ENCODE measurements at places on chromosomes 5 and 9.
A peak's percentile ranks its signal among the peaks of the same experiment; 100 is the strongest.

GRCh38 chr9:132943651-132944293 lies 644 bp downstream of the TSC1 start:
- peak overlapping the region; percentile 97 for H3K4me3 ChIP-seq
- H3K4me1 ChIP-seq, result peaks cover 25% of the 10 kb centered on the region
- no peaks in the 10 kb centered on the region for H3K36me3 ChIP-seq
- H3K27ac ChIP-seq, result peak overlapping the region; percentile 97
- DNase-seq, result no peak
- H3K27me3 ChIP-seq, result no peaks in the 10 kb centered on the region

DNA sequence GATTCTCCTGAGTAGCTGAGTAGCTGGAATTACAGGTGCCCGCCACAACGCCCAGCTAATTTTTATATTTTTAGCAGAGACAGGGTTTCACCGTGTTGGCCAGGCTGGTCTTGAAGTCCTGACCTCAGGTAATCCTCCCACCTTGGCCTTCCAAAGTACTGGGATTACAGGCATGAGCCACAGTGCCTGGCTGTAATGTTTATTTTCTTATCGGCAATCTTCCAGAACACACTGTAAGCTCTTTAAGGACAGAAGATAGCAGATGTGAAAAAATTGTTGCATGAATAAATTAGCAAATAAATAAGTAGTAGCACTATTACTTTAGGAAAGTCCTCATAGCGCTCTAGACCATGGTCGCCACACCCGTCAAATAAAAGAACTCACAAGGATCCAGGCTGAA lies 100.5 kb downstream of the ENC1 start:
- no peaks in the 10 kb centered on the region for H3K27me3 ChIP-seq
- H3K4me3 ChIP-seq, result no peak overlapping the region
- H3K4me1 ChIP-seq, result peaks cover 31% of the 10 kb centered on the region
- no peak overlapping the region for H3K27ac ChIP-seq

GRCh38 chr9:101673642-101674041 lies 64.8 kb downstream of the GRIN3A start:
- H3K27me3 ChIP-seq, result no peaks in the 10 kb centered on the region
- H3K4me3 ChIP-seq, result no peak overlapping the region
- no peaks in the 10 kb centered on the region for H3K36me3 ChIP-seq
- no peak overlapping the region for H3K27ac ChIP-seq

GRCh38 chr9:130426883-130427282 lies 17.9 kb upstream of the ASS1 start:
- no peak overlapping the region for H3K27ac ChIP-seq
- H3K27me3 ChIP-seq, result no peaks in the 10 kb centered on the region
- H3K4me3 ChIP-seq, result no peak overlapping the region

DNA sequence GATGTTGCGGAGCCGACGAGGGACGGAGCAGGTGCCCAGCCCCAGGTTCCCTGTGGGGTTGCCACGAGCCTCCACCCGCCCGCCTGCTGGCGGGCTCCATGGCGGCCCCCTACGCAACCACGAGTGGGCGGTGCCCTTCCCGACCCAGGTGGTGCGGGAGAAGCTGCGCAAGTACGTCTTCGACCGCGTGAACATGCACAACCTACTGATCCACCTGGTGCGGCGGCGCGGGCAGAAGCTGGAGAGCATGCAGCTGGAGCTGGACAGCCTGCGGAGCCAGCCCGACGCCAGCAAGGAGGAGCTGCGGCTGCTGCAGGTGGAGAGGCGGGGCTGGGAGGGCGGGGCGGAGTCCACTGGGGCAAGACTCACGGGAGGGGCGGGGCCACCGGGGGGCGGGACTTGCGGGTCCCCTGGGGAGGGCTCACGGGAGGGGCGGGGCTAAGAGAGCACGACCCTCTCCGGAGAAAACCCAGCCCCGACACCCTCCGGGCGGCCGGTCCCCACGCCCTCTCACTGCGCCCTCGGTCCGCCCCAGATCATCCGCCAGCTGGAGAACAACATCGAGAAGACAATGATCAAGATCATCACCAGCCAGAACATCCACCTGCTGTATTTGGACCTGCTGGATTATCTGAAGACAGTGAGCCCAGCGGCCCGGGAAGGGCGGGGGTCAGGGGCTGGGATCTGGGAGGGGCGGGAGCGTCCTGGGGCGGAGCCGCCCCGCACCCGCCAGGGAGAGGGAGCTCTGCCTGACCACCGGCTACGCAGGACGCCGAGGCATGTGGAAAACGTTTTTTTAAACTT lies 3.9 kb downstream of the CCDC183 start:
- H3K27me3 ChIP-seq, result peaks cover 64% of the 10 kb centered on the region
- H3K27ac ChIP-seq, result no peak overlapping the region
- peak overlapping the region; percentile 2 for H3K4me3 ChIP-seq

- no peak overlapping the region for H3K27ac ChIP-seq
- no peaks in the 10 kb centered on the region for H3K27me3 ChIP-seq
- peaks cover 4% of the 10 kb centered on the region for H3K36me3 ChIP-seq
- no peaks in the 10 kb centered on the region for H3K4me1 ChIP-seq
- no peak overlapping the region for H3K4me3 ChIP-seq
- no peak for DNase-seq
Observed at GRCh38 chr5:90504743-90505142, 24.6 kb downstream of the LYSMD3 start.

GRCh38 chr9:24497671-24498070 lies 48.0 kb downstream of the IZUMO3 start:
- H3K36me3 ChIP-seq, result no peaks in the 10 kb centered on the region
- no peak overlapping the region for H3K27ac ChIP-seq
- no peak overlapping the region for H3K4me3 ChIP-seq

DNA sequence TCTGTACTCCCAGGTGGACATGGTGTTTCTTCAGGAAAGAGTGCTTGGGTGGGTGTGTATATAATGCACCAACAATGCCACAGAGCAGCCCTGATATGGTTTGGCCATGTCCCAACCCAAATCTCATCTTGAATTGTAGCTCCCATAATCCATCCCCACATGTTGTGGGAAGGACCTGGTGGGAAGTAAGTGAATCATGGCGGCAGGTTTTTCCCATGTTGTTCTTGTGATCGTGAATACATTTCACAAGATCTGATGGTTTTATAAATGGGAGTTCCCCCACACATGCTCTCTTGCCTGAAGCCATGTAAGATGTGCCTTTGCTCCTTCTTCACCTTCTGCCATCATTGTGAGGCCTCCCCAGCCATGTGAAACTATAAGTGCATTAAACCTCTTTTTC lies 158.5 kb downstream of the NR3C1 start:
- DNase-seq, result no peak
- peak overlapping the region; percentile 50 for H3K27ac ChIP-seq
- H3K4me1 ChIP-seq, result peaks cover 5% of the 10 kb centered on the region
- H3K4me3 ChIP-seq, result no peak overlapping the region

- no peak for DNase-seq
- H3K27me3 ChIP-seq, result no peaks in the 10 kb centered on the region
- H3K4me1 ChIP-seq, result no peaks in the 10 kb centered on the region
- no peak overlapping the region for H3K4me3 ChIP-seq
- no peaks in the 10 kb centered on the region for H3K36me3 ChIP-seq
- peak overlapping the region; percentile 9 for H3K27ac ChIP-seq
Observed at GRCh38 chr5:140220032-140220697, 45.2 kb downstream of the CYSTM1 start.

- peak; percentile 57 for DNase-seq
- no peaks in the 10 kb centered on the region for H3K36me3 ChIP-seq
- no peak overlapping the region for H3K27ac ChIP-seq
- no peaks in the 10 kb centered on the region for H3K27me3 ChIP-seq
- no peak overlapping the region for H3K4me3 ChIP-seq
Observed at GRCh38 chr9:108784998-108785397, 70.8 kb downstream of the ACTL7B start.

DNA sequence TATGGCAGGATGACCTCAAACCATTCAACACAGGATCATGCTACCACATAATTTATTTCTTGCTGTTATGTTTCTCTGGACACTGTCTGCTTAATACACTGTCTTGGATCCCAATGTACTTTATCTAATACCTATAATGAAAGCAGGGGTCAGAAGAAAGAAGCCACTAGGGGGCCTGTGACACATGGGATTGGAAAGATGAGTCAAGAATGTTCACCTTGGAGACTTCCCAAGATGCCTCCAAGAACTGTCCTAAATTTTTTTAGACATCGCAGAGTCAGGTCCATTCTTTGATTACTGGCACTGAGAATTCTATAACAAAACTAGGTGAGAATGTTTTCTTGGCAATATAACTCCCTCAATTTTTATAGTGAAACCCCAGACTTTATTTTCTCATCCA lies 305.8 kb upstream of the SMARCA2 start:
- no peaks in the 10 kb centered on the region for H3K27me3 ChIP-seq
- H3K36me3 ChIP-seq, result no peaks in the 10 kb centered on the region
- no peak overlapping the region for H3K27ac ChIP-seq

- no peaks in the 10 kb centered on the region for H3K4me1 ChIP-seq
- DNase-seq, result no peak
- no peaks in the 10 kb centered on the region for H3K36me3 ChIP-seq
- no peaks in the 10 kb centered on the region for H3K27me3 ChIP-seq
Observed at GRCh38 chr9:87587864-87588263, 90.2 kb downstream of the DAPK1 start.

DNA sequence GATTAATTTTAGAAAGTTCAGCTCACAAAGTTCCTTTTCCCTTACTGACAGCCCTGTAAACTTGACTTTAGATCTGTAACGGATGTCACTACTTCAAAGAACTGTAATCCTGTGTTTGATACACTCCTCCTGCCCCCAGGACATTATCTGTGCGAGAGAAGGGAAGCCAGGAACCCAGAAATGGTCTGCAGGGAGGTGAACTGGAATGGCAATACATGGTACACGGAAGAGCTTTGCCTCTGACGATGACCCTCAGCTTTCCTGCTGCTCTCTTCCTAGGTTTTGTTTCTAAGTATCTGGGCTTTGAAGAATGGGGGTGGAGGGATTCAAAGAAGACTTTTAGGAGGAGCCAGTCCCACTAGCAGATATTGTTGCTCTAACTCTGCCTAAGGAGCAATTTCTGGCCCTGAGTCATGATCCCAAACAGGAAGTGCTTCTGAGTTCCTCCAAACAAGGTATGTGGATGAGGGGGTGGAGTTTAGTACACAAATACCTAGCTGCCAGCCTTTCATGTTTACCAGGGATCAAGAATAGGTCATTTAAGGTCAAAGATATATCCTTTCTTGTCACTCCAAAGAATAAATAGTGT lies 43.4 kb upstream of the TMC1 start:
- no peaks in the 10 kb centered on the region for H3K27me3 ChIP-seq
- no peak overlapping the region for H3K4me3 ChIP-seq
- peaks cover 35% of the 10 kb centered on the region for H3K4me1 ChIP-seq
- no peaks in the 10 kb centered on the region for H3K36me3 ChIP-seq

DNA sequence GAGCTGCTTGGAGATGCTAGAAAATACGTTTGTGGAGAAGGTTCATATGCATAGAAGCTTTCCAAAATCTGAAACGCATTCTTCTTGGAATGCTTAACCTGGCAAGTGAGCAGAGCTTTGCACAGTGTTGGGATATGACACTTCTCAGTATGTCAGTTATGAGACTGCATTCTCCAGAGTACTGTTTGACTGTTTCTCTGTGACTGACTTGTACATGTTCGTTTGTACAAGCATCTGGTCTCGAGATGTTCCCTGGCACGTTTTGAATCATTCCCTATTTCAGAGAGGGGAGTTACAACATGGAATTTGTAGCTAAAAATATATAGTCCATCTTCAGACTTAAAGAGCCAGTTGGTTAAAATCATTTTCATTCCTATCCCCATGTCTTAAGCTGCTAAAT lies 272.4 kb downstream of the ARRDC3 start:
- H3K4me3 ChIP-seq, result no peak overlapping the region
- no peak overlapping the region for H3K27ac ChIP-seq
- no peaks in the 10 kb centered on the region for H3K27me3 ChIP-seq
- H3K4me1 ChIP-seq, result peaks cover 8% of the 10 kb centered on the region
- H3K36me3 ChIP-seq, result no peaks in the 10 kb centered on the region

DNA sequence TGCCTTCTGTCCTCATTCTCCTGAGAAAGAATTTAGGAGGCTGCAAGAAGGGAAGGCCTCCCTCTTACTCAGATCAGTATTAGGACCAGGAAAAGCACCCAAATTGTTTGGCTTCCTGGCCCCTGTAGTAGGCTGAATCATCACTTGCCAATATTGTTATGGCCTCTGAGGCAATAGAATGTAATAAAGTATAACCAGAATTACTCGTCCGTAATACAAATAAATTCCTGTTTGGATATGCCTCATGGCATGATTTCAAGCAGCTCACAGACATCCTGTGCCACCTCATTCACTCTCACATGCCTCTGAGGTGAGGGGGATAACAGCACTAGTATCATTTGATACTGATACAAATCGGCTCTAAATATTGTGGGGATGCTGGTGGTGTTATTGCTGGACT lies 427.3 kb downstream of the ISL1 start:
- DNase-seq, result no peak
- no peak overlapping the region for H3K27ac ChIP-seq
- no peaks in the 10 kb centered on the region for H3K27me3 ChIP-seq
- no peaks in the 10 kb centered on the region for H3K36me3 ChIP-seq
- H3K4me3 ChIP-seq, result no peak overlapping the region

DNA sequence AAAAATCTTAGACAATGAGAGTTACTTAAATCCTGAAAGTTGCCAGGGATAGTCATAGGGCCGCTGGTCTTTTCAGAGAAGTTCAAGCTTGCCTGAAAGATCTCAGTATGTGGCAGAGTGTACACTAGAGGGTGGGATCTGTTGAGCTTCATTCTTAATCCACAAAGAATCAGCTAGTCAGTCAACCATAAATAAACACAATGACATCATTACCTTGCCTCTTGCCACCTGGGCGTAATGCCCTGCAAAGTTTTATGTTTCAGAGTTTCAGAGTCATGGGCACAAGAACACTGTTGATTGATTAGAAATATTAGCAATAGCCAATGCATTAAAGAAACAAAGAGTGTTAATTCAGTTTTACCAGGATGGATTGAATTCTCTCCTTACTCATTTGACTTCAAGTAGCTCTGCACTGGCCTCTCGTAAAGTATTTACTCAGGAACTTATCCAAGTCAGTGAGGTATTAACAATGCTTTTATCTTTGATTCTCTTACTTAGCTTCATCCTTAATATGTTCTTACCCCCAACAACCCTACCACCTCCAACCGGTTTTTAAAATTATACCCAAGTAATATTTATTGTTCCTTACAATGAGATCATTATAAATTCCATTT lies 14.3 kb upstream of the ANXA1 start:
- no peaks in the 10 kb centered on the region for H3K36me3 ChIP-seq
- DNase-seq, result no peak
- no peak overlapping the region for H3K27ac ChIP-seq

DNA sequence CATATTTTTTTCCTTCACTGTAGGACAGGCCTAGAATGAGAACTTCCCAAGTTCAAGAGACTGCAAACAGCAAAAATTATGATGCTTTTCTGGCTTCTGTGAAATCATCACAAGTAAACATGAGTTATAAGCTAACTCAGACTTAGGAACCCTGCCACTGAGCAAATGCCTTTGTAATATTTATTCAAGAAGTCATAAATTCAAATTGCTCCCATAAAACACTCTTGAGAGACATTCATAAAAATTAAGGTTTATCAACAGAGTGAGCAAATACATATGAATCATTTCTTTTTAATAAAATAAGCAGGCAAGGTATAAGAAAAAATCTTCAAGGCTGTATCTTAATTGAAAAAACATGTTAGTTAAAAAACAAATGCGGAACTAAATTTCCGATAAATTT lies 124.2 kb downstream of the GNA14 start:
- H3K4me3 ChIP-seq, result no peak overlapping the region
- H3K27me3 ChIP-seq, result no peaks in the 10 kb centered on the region
- no peak for DNase-seq
- peaks cover 11% of the 10 kb centered on the region for H3K4me1 ChIP-seq

GRCh38 chr5:3896098-3896497 lies 300.5 kb downstream of the IRX1 start:
- no peak for DNase-seq
- no peaks in the 10 kb centered on the region for H3K27me3 ChIP-seq
- no peak overlapping the region for H3K27ac ChIP-seq
- H3K4me1 ChIP-seq, result no peaks in the 10 kb centered on the region
- H3K4me3 ChIP-seq, result no peak overlapping the region
